ENCODE measurements at places on chromosomes 2 and 18.

GRCh38 chr18:66107546-66107945, 356.7 kb downstream of the CDH7 start:
- no peak for DNase-seq

DNA sequence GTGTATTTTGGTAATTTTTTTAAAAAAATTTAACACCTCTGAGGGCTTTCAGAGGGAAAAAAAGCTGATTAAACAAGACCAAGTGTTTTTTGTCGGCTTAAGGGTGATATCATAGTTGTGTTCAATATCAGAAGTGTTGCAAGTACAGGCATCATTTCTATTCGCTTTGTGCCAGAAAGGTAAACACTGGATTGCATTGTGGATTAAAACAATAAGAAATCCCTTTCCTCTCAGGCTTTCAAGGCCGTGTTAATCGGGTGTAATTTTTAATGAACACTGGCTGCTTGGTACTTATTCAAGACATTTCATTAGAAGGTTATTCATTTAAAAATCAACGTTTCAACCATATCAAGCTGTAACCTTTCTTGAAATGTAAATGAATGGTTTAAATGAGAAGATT, 18.3 kb downstream of the FIGN start:
- no peak for DNase-seq

GRCh38 chr2:16687955-16688354, 22.3 kb upstream of the CYRIA start:
- no peak for DNase-seq

DNA sequence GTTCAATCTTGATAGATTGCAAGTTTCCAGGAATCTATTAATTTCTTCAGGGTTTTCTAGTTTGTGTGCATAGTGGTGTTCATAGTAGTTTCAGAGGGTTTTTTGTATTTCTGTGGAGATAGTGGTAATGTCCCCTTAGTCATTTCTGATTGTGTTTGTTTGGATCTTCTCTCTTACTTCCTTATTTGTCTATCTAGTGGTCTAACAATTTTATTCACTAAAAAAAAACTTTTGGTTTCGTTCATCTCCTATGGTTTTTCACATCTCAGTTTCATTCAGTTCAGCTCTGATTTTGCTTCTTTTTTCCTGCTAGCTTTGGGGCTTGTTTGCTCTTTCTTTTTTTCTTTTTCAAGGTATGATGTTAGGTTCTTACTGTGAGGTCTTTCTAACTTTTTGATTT, 94.5 kb downstream of the SNTG2 start:
- DNase-seq = no peak
